Left cardiac atrium (tissue), 4 donors: ENCODE measurements at places on chromosomes 7 and 10.

GRCh38 chr10:79418274-79418673 lies 27.1 kb downstream of the ZCCHC24 start:
- peak; percentile 28 for DNase-seq

- no peak for DNase-seq
Measured at GRCh38 chr7:151311294-151311864, 30.2 kb upstream of the NUB1 start.

DNA sequence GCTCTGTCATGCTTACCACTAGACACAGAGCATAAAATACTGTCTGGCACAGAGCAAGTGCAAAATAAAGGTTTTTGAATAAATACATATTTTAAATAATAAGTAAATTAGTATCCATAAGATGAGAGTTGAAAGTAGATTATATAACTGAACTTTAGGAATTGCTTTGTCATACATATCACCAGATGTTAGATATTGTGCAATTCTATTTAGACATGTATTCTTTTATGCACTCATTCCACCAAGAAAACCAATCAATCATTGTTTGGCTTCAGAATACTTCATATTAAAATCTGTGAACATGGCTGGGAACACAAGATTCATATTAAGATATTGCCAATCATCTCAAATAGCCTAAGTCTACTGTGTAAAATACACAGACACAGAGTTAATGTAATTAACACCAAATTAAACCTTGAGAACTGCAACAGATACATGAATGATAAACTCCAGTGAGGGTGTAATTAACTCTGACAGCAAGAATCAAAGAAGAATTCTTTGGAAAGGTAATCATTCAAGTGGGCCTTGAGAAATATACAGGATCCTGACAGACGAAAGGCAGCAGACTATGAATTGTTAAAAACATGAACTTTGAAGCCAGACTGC lies 201.0 kb upstream of the PTN start:
- DNase-seq = no peak

DNA sequence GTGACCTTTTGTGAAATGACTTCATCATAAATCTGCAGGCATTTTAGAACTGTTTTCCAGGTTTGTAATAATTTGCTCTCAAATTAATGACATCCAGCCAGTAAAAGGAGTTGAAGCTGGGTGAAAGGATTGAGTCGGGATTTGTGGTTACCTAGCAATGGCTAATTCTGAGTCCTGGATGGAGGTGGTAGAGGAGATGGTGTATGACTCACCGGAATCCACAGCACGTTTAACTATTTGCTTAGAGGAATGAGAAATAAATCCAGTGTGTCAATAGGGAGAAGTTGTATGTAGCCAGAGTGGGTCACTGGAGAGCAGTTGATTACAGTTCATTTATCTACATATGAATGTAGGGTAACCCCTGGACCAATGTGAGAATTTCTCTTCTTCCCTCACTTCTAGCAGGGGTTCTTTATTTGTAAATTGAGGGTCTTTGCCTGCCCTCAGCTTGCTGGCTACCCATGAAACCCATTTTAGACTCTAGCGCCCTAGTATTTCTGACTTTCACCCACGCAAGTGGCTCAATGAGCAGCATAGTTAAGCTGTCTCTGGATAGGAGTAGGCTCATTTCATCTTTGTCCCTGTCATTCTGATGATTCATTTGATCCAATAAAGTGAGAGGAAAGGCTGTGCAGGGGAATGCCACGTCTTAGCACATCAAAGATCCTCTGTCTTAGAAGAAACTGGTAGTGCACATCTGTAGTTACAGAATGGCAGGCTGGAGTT lies 547.8 kb downstream of the SORCS3 start:
- DNase-seq = no peak

DNA sequence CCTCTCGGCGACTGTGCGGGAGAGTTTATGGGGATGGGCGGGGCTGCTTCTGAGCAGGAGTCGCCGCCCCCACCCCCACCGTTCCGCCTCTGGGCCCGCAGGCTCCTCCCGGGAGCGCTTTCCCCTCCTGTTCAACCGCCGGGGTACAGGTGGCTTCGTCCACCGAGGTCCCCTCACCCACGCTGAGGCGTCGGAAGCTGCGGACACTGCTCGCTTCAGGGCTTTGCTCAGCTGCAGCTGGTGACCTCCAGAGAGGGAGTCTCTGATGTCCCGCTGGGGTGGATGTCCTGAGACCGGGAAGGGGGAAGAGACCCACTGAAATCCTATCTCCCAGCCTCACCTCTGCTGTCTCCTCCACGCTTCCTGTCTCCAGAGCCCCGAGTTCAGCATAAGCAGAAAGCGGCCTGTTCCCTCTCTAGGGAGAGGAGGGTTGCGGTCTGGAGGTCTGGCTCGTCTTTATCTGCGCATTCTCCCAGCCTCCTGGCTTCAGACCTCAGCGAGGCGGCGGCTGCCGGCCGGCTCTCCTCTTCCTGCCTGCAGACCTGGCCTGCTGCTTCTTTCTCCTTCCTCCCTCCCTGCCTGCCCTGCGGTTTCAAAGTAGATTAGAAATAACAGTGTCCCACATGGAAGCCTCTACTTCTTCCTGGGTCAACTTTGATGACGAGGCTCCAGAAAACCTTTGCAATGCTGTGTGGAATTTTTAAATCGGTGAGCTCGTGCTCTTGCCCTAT lies 1.8 kb downstream of the CYP2E1 start:
- DNase-seq = no peak

DNA sequence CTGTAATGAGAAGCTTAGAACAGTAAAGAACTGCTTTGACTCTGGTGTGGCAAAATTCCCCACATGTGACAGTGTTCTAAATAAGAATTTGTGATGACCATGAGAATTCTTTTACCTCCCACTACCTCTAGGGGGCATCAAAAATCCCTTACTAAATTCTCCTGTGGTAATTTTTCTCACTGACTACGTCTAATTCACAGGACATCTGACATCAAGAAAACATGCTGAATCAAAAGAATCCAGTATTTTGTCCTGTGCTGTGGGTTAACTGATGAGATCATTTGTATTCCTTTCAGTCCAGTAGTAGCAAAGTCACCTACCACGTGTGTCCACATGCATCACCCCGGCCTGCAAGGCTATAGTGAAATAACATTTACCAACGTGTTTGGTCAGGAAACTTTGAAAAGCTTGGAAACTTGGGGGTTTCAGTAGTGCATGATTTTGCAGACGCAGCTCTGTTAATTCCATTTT lies 103.8 kb downstream of the ATE1 start:
- no peak for DNase-seq

DNA sequence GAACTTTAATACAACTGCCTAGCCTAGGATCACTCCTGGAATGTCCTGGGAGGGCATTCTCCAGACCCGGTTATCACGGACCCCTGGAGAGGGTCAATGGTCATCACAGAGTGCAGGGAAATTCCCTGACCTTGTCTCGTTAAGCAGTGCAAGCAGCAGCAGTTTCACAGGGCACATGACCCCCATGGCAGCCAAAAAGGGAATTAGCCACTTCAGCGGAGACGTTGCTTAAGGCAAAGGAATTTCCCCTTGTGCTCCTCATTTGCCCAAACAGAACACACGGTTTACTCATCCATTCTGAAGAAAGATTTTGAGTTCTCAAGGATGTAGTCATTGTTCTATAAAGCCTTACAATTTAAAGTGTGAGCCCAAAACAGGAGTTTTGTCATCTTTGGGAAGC lies 260.3 kb downstream of the SNX13 start:
- DNase-seq = peak; percentile 38

DNA sequence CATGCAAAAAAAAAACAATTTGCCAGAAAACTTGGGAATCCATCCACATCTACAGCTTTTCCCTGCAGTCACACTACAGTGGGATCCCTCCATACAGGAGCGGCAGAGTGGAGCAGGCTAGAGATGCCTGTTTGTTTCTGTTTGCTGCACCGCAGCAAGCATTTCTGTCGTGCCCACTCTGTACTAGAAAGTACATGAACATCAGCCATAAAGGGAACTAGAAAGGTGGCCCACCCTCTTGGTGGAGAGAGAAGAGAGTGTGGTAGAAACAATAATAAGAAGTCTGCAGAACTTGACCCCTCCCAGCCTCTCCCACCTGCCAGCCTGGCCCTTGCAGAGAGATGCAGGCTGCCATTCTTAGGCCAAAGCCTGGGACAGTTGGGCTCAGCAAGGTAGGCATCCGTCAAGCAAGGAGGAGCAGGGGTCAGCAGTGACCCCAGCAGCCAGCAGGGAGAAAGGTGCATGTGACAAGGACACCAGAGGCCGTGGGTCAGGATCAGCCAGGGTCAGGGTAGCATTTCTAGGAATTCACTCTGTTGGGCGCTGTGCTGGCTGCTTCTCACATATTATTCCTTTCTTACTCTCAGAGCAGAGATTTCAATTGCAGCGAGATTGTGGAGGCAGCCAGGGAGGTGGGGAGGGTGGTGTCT lies 171.8 kb downstream of the EGFR start:
- no peak for DNase-seq

- DNase-seq = peak; percentile 66
Measured at GRCh38 chr10:76774987-76775603, 862.5 kb downstream of the KCNMA1 start.

DNA sequence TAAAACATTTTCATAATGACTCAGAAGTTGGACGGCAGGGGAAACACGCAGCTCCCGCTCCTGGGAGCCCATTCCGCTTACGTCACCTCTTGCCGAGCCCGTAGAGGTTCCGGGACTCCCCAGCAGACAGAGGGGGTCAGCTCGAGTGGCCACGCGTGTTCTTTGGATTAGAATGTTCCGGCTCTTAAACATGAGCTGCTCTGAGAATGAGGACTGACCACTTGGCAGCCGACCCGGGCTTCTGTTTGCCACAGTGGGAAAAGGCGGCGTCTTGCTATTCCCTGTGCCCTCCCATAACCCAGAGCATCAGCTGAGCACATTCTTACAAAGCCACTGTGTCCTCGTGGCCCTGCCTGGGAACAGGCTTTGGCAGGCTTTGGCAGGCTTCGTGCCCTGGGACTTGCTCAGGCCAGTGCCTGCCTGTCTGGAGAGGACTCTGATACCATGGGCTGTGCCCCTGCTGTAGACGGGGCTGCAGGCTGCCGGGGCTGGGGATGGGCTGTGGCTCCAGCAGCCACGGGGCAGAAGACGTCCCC lies 40.1 kb downstream of the PFKP start:
- peak; percentile 84 for DNase-seq

GRCh38 chr10:125343118-125343925 lies 183.0 kb upstream of the CTBP2 start:
- DNase-seq = no peak

DNA sequence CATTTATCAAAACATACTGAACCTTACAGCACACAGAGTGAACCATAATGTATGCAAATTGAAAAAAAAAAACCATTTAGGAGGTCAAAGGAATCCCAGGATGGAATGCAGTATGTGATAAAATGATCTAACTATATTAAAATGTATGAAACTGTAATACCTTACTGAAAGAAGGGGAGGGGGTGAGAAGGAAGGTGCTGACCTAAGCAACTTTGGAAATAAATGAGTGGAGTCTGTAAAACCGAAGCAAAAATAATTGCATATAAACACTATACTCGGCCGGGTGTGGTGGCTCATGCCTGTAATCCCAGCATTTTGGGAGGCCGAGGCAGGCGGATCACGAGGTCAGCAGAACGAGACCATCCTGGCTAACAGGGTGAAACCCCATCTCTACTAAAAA lies 69.4 kb downstream of the XPNPEP1 start:
- DNase-seq = no peak

- no peak for DNase-seq
Measured at GRCh38 chr10:132535065-132535651, 2.4 kb upstream of the INPP5A start.

DNA sequence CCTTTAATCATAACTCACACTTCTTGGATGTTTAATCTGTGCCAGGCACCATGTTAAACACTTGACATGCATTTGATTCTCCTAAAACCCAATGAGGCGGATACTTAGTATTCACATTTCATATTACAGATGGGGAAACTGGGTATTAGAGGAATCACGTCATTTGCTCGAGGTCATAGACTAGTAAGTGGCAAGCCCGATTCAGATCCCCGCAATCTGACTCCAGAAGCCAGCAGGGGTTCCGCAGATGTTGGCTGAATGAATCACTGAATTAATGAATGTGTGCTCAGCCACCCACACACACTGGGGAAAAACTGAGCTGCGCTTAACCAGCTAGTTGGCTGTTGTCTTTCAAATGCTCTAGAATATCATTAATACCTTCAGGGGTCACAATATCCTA lies 22.5 kb upstream of the ENO4 start:
- DNase-seq = no peak

GRCh38 chr7:143363016-143363937 lies 764 bp upstream of the FAM131B start:
- no peak for DNase-seq

DNA sequence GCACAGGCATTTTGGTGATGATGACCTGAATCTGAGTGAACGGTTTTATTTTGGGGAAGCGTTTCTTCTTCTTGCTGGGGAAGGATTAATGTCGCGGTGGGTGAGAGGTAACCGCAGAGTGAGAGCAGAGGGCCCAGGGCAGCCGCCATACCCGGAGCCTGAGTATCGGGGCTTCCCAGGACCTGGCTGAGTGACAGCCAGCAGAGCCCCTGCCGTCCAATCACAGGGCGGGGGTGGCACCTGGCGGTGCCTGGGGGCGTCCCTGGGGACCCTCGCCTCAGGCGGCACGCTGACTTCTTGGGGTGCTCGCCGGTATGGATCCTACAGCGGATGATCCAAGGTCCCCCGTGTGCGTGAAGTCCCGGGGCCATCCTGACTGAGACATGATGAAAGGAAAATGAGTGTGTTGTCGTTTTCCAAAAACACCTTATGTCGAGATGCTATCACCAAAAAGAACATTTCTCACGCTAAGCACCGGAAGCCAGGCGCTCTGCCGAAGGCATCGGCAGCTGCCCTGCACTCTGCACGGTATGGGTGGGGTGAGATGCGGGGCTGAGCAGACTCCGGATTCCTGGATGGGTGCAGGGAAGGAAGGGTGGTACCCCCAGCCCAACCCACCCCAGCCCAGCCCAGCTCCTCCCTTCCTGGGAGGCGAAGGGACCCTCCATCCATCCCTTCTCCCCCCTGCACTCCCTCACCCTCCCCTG lies 227.9 kb upstream of the SHH start:
- no peak for DNase-seq

DNA sequence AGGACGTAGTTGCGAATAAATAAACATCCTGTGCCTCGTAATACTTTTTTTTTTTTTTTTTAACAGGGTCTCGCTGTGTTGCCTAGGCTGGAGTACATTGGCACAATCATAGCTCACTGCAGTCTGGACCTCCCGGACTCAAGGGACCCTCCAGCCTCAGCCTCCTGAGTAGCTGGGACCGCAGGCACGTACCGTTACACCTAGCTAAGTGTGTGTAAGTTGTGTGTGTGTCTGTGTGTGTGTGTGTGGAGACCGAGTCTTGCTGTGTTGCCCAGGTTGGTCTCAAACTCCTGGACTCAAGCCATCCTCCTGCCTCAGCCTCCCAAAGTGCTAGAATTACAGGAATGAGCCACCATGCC lies 573 bp upstream of the PON2 start:
- DNase-seq = peak; percentile 21
